ENCODE measurements at places on chromosomes 6 and 20.

- no peak for DNase-seq
Observed at GRCh38 chr6:154509421-154510143, 903 bp downstream of the CNKSR3 start.

GRCh38 chr6:79586548-79586947 is 44.6 kb upstream of the SH3BGRL2 start:
- DNase-seq: no peak

DNA sequence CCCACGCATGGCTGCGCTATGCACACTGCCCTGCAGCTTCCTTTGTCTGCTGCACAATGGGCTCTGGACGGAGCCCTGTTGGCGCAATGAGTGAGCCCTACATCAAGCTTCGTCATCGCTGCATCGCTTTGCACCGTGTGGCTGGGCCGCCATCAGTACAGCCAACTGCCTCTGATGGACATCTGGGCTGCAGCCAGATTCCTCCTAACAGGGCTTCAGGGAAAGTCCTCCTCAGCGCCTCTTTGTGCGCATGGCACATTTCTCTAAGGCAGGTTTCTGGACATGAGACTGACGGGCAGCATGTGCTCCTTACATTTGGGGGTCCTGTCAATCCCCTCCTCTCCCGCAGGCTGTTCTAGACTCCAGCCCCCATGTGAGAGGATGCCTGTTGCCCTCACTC is 29.7 kb upstream of the ANGPT4 start:
- DNase-seq: no peak

- DNase-seq: no peak
Observed at GRCh38 chr6:84808491-84809061, 44.2 kb upstream of the TBX18 start.

- DNase-seq: peak; percentile 50
Observed at GRCh38 chr6:33419580-33420490, at the start of gene SYNGAP1. TSS of gene SYNGAP1 (plus strand) at chr6:33420065. CDS start at chr6:33420265, 200 bp downstream.

DNA sequence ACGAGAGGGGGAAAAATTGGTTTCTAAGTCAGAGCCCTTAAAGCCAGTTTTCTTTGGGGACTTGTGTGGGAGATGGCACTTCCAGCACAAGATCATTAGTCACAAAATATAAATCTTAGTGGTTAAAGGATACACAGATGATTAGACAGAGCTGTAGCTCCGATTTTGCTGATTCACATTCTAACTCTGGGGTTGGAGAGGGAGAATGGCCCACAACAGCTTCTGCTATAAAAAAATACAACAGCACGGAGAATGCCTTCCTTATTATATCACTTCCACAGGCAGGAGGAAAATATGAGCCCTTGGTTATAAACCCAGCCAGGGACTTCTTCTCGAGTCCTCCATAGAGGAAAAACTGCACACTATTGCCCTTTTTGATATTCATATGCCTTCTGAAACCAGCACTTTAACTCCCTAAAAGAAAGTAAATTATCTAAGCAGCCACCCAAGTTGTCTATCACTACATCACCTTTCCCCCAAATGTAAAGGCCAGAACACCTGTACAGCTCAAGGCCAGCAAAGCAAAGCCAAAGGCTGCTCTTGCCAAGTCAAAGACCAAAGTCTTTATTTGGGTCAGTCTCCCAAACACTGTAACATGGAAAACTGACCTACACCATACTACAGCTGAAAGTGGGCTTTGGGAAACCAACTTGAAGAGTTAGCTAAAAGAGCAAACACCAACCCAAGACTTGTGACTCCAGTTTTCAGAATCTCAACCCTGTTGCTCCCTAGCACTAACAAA is 10.4 kb downstream of the MRPL14 start:
- DNase-seq: no peak

GRCh38 chr20:25223179-25223661 is 24.7 kb upstream of the PYGB start:
- no peak for DNase-seq

DNA sequence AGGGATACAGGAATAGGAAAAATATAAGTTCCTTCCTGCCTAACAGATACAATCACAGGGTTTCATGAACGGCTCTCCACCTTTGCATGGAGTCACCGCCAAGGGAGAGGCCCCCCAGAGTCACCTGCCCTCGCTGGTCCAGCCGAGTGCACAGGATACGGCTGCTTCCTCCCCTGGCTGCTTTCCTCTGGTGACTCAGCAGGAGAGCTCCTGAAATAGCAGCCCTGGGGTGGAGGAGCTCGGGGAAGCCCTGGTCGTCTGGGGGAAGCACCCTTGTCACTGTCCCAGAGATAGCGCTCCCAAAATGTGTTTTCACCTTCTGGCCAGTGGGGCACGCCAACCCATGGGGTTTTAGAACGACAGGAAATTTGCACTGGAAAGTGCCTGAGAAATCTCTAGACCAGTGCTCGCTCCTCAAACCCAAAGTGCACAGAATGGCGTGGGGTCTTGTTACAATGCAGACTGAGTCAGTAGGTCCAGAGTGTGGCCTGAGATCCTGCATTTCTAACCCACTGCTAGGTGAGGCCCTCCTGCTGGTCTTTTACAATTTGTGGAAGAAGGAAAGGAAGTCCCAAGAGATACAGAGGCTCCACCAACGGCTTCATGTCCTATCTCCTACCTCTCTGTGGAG is 35.9 kb upstream of the FAM50B start:
- DNase-seq: no peak

DNA sequence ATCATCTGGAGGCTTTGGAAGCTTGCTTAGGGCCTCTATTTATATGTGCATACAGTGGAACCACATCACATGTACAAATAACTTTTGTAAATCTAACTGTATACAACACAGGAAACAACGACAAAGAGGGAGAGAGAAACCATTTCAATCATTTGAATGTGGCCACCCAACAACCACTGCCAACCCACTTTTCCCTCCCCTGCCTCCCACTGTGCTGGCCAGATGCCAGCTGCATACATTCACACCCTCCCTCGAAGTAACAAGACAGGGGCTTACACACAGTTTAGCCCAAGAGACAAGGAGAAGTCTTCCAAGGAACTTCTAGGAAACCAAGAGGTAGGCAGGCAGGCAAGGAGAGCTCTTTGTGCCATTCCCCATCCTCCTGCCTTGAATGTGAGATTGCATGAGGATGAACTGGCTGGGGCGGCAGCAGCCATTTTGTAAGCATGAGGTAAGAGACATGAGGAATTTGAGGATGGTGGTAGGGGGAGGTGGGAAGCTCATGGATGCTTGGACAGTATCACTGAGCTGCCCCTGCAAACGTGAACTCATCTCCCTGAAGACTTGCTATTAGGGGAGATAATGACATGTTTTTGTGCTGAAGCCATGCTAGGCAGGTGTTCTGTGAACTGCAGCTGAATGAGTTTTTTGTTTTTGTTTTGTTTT is 18.2 kb downstream of the BMP7 start:
- no peak for DNase-seq

GRCh38 chr6:137043710-137044365 is 927 bp downstream of the IL20RA start:
- no peak for DNase-seq

DNA sequence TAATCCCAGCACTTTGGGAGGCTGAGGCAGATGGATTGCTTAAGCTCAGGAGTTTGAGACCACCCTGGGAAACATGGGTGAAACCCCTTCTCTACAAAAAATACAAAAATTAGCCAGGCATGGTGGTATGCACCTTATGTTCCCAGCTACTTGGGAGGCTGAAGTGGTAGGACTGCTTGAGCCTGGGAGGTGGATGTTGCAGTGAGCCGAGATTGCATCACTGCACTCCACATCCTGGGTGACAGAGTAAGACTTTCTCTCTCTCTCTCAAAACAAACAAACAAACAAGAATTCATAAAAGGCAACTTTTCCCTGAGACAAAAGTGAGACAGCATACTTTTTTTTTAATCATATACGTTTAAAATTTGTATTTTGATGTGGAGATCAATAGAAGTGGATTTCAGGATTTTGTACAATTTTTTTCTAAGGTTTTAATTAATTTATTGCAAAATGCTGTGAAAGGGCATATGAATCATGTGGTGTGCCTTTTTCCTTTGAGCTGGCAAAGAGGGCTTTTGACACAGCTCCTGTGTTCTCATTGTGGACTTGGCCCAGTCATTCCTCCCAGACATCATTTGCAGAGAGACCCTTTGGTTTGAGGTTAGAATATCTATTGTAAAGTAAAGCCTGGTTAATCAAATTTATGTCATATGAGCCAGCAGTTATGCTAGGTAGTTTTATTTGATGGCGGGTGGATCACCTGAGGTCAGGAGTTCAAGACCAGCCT is 77.1 kb downstream of the TULP4 start:
- no peak for DNase-seq

DNA sequence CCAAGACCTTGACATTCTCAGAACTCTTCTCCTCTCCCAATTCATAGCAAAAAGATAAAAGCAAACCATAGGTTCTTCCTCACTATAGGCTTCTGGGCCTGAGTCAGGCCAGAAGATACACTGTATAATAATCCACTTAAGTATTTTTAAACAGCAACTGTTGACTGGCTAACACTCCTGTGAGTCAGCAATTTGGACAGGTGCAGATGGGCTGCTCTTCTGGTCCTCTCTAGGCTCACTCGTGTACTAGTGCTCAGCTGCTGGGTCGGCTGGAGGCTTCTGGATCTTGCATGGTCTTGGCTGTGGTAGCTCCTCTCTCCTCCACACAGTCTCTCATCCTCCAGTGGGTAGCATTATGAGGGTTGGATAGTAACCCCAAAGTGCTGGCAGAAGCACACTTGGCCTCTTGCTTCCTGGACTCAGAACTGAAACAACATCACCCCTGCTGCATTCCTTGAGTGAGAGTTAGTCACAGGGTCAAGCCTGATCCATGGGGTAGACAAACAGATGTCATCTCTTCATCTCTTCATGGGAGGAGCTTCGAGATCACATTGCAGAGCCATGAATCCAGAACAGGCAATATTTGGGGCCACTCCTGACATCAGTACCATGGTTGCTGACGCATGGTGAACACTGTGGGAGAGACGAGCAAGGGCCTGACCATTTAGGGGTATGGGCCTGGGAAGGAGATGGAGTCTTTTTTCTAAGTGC is 86.9 kb downstream of the C6orf118 start:
- DNase-seq: no peak

DNA sequence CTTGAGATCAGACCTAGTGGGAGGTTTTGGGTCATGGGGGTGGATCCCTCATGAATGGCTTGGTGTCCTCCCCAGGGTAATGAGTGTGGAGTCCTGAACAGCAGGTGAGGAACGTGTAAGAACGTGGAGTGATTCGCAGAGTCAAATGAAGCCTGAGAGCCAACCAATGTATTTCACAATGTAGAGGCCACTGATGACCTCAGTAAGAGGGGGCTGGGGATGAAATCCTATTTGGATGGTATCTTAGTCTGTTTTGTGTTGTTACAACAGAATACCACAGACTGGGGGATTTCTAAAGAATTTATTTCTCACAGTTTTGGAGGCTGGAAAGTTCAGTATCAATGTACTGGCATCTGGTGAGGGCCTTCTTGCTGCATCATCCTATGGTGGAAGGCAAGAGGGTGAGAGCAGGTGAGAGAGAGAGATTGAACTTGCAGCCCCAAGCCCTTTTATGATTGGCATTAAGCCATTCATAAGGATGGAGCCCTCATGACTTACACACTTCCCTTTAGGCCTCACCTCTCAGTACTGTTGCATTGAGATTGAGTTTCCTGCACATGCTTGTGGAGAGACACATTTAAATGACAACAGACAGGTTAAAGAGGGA is 47.3 kb upstream of the HIVEP1 start:
- DNase-seq: no peak

- DNase-seq: no peak
Observed at GRCh38 chr6:151722342-151722741, 85.1 kb upstream of the ESR1 start.

DNA sequence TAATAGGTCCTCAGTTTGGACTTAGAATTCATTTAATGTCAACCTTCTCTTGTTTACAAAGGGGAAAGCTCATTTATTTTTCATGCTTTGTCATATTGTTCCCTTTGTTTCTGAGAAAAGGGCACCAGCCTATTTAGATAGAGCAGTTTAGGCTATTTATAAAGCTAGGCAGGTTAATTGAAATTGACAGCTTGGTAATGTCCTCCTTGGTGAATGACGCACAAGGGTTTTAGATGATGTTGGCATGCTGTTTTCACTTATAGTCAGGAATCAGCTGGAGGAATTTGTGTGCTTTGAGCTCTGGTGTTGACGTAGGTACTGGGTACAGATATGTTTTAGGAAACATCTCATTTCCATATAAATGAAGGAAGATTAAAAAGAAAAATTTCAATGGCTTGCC is 45.2 kb downstream of the BCKDHB start:
- DNase-seq: no peak

- no peak for DNase-seq
Observed at GRCh38 chr6:86331265-86331840, 606.0 kb upstream of the HTR1E start.

DNA sequence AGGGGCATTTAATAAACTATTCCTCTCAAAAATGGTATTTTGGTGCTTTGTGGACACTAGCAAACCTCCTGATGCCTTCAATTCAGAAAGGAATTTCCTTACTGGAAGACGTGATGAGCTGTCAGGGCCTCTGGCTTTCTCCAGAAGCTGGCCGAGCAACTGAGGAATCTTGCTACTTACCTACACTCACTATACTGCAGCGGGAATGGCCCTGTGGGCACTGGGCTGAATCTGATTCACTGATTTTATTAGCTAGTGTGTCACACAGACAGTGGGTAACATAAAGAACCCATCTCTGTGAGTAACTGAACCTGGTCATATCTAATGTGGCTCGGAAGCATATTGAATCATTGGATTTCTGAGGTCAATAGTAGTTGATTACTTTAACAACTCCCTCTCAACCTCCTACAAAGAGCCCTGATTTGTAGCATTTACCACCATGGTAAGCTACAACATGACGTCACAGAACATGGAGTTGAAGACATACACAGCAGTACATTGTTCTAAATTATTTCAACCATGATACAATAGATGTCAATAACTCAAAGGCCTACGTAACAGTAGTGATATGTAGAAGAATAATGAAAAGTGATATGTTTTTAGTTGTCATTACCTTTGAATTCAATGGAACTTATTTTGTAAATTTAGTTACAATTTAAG is 232.1 kb downstream of the SYNE1 start:
- DNase-seq: no peak

- DNase-seq: no peak
Observed at GRCh38 chr20:13101706-13102105, 92.9 kb downstream of the SPTLC3 start.

GRCh38 chr6:42086046-42087035 is 36.0 kb downstream of the TAF8 start:
- no peak for DNase-seq

- peak; percentile 14 for DNase-seq
Observed at GRCh38 chr6:141562851-141563763, 569.6 kb upstream of the GJE1 start.

- DNase-seq: no peak
Observed at GRCh38 chr6:130118236-130118635, 99.9 kb downstream of the L3MBTL3 start.

DNA sequence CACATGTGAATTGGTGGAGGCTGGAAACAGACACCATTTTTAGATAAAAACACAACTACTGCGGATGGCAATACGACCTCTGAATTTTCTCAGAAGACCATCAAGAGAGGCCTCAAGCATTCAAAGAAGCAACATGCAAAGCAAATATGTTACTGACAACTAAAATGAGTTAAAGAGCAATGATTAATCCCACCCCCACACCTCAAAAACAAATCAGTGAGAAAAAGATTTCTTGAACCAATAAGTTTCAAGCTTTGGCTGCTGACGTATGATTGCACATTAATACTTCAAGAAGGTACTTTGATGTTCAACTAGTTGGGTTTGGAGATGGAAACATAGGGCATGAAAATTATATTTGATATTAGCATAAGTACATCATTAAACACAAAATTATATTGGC is 982 bp downstream of the MMUT start:
- DNase-seq: no peak

All from stimulated activated CD4-positive, alpha-beta T cell treated with anti-CD3 and anti-CD28 coated beads, TNF-alpha, amount 100 ng/mL, for 24 hours (primary cell).